Stimulated activated CD4-positive, alpha-beta T cell treated with anti-CD3 and anti-CD28 coated beads, Interleukin-4, amount 100 ng/mL, for 1 hour (primary cell): ENCODE measurements at places on chromosomes 4 and X.

DNA sequence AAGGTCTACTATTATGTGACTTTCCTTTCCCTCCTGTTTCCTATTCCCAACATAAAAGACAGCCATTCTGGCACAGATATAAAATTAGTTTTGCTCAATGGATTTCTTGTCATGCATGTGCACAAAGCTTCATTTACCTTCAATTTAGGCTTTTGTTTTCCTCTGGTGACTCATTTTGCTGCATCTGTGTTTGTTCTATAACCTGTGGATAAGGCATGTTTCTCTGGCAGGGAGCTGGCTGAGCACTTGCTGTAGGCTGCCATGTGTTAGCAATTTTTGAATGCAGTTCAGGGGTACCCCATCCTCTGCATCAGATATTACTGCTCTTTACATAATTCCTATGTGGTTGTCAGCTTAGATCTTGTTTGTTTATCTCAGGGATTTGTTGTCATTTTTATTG, 202.8 kb upstream of the GRID2 start:
- no peak for DNase-seq

DNA sequence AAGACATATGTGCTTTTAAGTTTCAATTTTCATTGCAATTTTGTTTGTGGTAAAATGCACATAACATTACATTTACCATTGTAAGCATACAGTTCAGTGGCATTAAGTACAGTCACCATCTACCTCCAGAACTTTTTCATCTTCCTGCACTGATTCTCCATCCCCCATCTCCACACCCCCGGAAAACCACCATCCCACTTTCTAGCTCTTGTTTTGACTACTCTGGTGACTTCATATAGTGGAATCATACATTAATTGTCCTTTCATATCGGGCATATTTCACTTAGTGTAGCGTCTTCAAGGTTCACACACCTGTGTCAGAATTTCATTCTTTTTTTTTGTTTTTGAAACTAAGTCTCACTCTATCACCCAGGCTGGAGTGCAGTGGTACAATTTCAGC, 143.5 kb downstream of the GPR143 start:
- DNase-seq, result no peak

DNA sequence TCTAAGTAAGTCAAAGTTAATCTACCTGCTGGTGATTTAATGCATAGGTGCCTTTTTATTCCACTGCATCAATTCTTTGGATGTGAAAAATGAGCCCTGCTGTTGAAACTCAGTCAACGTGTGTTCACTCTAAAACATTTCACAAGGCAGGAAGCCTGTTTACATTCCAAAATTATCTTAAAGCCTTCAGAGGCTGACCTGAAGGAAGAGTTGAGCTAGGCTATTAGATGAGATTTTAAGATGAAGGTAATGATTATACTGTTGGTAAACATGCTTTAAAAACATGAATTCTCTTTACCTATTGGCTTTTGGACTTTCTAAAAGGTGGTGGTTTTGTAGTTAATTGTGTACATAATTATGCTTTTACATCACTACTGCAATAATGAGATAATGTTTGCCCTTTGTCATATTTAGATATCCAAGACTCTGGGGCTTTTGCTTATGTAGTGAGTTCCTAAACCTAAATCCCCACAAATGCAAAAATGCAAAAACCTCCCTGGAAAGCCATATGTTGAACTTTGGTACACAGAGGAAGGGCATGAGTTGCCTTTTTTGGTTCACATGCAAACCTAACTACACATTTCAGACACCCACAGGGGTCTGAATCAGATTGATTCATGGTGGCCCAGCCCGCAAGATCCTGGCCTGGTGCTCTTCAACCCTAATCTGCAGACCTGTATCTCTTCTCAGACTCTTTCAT, 92.3 kb downstream of the KLHL8 start:
- DNase-seq, result no peak

DNA sequence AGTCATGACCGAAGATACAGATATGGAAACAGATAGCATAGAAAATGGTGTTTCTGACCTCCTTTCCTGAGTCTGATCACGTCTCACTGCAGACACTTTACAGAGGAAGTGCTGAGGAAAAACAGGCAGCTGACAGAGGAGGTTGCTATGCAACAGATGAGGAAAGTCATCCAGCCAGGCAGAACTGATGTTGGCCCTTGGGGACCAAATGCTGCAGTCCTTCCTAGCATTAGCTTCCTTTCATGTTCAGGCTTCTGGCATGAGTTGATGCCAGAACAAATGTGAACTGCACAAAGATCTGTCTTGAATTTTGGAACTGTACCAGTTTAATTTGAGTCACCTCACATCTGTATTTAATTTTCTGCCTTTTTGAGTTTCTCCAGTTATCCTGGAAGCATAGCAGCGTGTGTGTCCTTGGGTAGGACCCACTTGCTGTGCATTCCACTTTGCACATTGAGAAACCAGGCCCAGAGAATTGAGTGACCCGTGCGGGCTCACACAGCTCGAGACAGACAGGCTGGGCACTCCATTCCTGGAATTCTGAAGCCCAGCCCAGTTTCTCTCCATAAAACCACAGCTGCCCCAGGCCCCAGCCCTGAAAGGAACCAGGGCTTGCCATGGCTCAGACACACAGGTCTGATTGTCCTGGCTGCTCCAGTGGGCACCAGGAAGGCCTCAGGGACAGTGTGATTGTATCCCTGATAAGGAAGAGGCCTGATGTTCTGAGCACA, 1.4 kb upstream of the MAGED1 start:
- no peak for DNase-seq

DNA sequence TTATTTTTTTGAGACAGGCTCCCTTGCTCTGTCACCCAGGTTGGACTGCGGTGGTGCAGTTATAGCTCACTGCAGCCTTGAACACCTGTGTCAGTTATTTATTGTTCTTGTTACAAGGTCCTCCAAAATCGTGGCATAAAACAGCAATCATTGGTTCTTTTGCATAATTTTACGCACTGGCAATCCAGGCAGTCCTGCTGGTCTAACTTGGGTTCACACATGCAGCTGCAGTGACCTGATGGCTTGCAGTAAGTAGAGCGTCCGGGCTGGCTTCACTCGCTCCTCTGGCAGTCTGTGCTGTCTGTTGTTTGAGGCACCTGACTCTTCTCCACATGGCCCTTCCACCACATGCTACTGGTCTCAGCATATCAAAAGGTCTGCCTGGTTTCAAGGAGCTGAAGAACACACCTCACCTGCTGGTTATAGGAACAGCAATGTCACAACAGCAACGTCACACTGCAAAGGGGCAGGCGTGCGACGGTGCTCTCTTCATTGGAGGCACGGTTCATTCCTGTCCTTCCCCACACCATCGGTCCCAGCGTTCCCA, 894.6 kb downstream of the TRIML1 start:
- DNase-seq, result no peak
